Tibial nerve (tissue), 4 donors: ENCODE measurements at places on chromosomes 5 and 9. TPM values are rescaled to one million over a fixed set of nuclear protein-coding genes. Genes with fewer than 3 reads are reported as not detected.

GRCh38 chr9:122186777-122187470, 27.2 kb downstream of the MORN5 start:
- no peak for DNase-seq

GRCh38 chr9:93188426-93189368, 4.8 kb downstream of the WNK2 start:
- DNase-seq, result no peak

Gene LTC4S
- 27.3 TPM for total RNA-seq

- DNase-seq, result no peak
Measured at GRCh38 chr9:82805027-82805426, 257.9 kb downstream of the RASEF start.

Gene CTXN3
- not detected for total RNA-seq

Gene SLC36A3
- not detected for total RNA-seq

- no peak for DNase-seq
Measured at GRCh38 chr5:115180165-115180709, 10.5 kb upstream of the TRIM36 start.

- DNase-seq, result no peak
Measured at GRCh38 chr5:147882586-147883313, 4.2 kb downstream of the SCGB3A2 start.

Gene FANCC
- 6.5 TPM for total RNA-seq

- no peak for DNase-seq
Measured at GRCh38 chr5:27208051-27208450, 169.7 kb upstream of the CDH9 start.

DNA sequence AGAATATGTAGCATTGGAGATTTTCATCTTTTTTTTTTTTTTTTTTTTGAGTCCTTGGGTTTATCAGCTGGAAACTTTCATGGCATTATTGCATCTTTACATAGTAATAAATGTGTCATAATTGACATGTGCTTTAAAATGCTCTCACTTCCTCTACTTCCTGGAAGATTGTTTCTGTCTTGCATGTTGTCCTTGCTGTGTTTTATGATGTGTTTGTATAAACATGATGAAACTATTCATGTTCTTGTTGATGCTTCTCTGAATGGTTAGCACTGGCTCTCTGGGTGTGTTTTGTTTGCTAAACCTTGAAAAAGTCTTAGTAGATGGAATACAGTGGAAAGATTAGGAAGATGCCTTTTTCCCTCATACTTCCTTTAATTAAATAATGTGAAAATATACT, 87.9 kb downstream of the IQGAP2 start:
- no peak for DNase-seq

DNA sequence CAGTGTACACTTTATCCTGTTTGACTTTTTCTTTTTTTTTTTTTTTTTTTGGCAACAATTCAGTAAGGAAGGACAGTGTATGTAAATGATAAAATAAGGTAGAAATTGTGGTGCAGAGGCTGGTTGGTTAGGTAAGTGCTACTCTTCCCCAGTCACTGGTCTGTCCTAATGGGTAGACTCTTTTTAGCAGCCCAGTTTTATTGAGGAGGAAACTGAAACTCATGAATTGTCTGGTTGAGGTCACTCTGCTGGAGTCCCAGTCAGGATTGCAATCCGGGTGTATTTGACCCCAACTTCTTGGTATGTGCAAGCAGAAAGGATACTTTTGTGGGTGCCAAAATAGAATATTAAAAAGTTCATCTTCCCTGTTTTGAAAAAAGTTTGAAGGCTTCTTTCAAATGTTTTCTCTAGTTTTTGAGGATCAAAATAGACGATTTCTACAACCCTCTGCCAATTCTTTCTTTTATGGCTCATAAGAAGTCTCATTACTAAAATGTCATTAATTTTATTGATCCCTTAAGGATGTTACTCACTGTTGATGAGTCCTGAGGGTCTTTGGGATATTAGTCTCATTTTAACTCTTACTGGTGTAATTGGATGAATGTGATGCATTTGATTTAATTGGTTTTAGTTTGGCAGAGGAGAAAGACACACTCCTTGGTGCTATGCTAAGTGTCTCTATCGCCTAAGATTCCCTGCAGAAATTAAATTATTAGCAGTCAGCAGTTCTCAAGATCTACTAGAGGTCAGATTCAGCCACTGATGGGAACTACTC, 171.9 kb downstream of the KDM4C start:
- DNase-seq, result no peak

DNA sequence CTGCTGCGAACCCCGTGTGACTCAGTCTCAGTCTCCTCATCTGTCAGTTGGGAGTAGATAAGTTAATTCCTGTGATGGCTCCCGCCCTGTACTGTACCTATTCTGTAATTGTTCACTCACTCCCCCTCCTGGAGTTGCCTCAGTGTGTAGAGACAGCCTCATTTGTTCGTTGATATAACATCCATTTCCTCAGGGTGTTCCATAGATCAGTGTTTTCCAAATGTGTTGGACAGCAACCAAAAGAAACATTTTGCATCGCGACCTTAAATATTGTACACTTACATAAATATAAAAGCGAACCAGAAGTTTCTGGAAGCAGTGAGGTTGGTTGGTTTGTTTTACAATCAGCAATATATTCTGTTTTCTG, 698 bp downstream of the NFX1 start:
- DNase-seq, result no peak

GRCh38 chr9:136849960-136850865, 1.0 kb downstream of the PHPT1 start:
- no peak for DNase-seq

- DNase-seq, result no peak
Measured at GRCh38 chr5:147176422-147176821, 58.4 kb upstream of the STK32A start.

DNA sequence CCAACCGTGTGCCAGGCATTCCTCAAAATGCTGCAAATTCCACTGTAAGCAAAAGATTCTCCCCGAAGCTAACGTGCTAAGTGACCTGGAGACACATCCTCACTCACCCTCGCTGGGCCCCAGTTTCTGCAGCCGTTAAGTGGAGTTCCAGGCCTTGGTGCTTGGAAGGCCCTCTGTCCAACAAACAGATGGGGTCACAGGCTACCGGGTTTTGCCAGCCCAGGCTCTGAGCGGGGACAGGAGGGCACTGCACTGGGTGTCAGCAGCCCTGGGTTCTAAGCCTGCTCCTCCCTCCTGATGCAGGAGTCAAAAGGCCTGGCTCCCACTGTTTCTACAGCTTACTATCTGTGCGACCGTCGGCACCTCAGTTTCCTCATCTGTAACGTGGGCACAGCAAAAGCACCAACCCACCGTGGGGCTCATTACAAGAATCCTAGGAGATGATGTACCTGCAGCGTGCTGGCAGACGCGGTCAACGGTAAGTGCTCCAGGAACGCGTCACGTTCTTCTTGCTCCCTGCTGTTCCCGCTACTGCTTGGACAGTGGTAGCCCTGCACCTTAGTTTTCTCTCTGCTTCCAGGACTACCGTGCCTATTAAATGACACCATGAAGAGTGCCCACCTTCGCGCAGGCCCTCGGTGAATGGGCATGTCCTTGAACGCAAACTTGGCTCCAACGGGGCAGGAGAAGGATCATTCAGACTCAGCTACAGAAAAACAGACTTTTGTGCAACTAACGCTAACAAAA, 84.8 kb downstream of the ADAMTS2 start:
- DNase-seq, result no peak

DNA sequence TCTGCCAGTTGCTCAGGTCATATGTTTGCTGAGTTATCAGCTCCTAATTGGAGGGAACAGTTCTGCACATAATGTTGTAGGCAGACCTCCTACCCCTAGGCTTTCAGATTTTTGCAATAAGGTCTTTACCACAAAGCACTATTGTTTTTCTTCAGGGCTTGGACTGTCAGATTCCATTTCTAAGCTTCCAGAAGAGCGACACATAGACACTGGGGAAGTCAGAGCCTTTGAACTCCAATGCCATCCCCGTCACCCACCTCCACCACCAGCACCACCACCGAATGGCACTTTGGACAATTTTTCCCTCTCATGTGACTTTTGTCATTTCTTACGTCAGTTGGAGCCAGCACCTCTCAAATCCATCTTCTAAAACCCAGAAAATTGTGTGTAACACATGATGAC, 28.3 kb upstream of the SPRY4 start:
- DNase-seq, result no peak

GRCh38 chr9:130523921-130524320, 55.5 kb upstream of the FUBP3 start:
- no peak for DNase-seq

DNA sequence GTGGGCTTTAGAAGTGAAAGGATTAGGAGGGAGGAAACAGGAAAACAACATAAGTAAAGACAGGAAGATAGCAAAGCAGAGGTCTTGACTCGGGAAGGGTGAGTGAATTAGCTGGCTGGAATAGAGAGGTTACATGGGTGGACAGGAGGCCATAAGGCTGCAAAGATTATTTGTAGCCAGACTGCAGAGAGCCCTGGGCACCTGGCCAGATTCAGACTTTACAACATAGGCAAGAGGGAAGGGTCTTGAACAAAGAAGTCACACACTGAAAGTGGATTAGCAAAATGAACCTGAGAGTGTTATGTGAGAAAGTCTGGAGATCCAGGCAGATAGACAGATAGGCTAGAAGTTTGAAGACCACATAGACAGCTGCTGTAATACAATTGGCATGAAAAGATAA, 29.7 kb upstream of the CER1 start:
- DNase-seq, result no peak

DNA sequence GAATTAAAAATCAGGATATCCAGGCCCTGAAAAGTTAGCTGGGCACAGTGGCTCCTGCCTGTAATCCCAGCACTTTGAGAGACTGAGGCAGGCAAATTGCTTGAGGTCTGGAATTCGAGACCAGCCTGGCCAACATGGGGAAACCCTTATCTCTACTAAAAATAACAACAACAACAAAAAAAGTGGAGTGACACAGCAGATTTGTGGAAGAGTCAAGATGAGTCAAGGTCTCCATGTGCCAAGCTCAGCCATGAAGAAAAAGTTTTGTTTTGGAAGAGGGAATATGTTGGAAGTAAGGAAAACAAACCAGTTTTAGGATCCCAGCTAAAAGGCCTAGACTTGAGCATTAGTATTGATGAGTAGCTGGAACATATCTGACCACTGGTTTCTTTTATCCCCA, 14.7 kb downstream of the LRRC70 start:
- no peak for DNase-seq

- DNase-seq, result no peak
Measured at GRCh38 chr5:96775689-96776088, 32.1 kb downstream of the ERAP1 start.

- no peak for DNase-seq
Measured at GRCh38 chr5:9920697-9921096, 290.5 kb upstream of the TAS2R1 start.

GRCh38 chr9:88230612-88231011, 92.3 kb upstream of the SPATA31C2 start:
- no peak for DNase-seq

- no peak for DNase-seq
Measured at GRCh38 chr5:143606043-143606752, 202.7 kb upstream of the NR3C1 start.

Gene UBE2B
- total RNA-seq, result 66.9 TPM

Gene PCDHB7
- 7.1 TPM for total RNA-seq

GRCh38 chr5:140548300-140548688, 832 bp downstream of the EIF4EBP3 start:
- no peak for DNase-seq

- no peak for DNase-seq
Measured at GRCh38 chr9:136925414-136926153, 19.0 kb downstream of the FBXW5 start.

GRCh38 chr5:101917166-101917565, 378.9 kb downstream of the SLCO4C1 start:
- no peak for DNase-seq

Gene IFNB1
- not detected for total RNA-seq

DNA sequence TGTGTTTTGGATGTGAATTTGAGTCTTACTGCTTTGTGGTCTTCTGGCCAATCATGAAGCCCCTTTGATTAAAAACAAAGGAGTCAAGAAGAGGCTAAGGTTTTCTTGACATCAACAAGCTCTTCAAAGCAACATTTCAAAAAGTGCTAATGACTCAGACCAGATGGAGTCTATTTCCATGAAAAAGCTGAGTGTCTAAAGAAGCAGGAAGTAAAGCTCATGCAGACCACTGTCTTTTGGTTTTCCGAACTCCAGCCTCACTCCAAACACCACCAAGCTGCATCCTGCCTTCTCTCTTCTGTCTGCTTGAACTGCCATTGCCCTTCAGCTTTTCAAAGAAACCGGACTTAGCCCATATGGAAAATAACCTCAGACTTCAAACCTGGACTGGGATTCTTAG, 115.2 kb downstream of the PRDM6 start:
- no peak for DNase-seq

DNA sequence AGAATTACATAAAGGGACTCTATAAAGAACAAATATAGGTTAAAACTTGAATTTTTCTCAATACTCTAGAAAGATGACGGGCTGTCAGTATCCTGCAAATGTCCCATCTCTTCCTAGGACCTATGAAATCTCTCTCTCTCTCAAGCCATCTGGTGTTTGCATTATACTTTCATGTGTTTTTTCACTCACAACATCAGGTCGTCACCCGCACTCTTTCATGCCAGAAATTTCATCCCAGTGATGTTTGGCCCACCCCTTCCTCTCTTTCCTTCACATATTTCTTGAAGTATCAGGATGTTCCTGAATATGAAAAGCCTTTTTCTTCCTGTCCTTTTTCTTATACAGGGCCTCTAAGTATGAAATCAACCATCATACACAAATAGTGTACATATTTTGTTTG, 63.3 kb upstream of the GAS1 start:
- no peak for DNase-seq

Gene OLFML2A
- 44.7 TPM for total RNA-seq

- DNase-seq, result no peak
Measured at GRCh38 chr5:142720641-142721271, 34.9 kb upstream of the FGF1 start.

Gene FGD3
- 7.3 TPM for total RNA-seq

DNA sequence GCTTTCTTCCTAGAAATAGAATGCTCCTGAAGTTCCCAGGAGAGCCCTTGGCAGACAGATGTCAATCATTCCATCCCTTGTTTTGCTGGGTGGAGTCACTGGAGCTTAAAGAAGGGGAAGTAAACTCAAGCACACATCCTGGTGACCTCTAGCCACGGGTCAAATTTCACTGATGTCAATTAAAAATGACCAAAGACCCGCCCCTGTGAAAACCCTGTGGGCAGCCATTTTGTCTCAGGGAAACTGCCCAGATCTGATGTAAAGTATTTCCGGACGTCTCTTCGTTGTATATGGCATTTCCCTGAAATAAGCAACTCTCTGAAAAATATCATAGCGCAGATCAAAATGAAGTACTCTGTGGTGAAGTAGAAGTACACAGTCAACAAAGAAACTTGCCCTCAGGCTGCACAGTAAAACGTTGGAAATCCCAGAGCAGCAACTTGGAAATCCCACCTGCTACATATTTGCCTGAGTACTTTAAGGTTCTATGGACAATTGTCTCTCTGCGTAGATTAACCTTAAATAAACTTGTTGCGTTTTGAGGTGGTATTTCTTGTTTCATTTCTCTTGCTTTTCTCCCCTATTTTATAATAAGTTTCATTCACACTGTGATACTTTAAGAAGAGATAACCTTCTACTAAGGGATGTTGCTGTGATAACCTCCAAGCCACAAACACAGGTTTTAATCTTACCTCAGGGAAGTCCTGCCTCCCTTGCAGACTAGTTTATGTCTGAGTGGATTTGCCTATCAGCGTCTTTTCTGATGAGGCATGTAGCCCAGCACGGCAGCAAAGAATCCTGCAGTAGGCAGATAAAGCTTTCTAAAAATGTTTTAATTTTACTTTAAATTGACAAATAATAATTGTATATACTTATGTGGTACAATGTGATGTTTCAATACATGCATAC, 60.9 kb upstream of the PIP5K1B start:
- no peak for DNase-seq
